ENCODE measurements at places on chromosomes 12 and 14.

DNA sequence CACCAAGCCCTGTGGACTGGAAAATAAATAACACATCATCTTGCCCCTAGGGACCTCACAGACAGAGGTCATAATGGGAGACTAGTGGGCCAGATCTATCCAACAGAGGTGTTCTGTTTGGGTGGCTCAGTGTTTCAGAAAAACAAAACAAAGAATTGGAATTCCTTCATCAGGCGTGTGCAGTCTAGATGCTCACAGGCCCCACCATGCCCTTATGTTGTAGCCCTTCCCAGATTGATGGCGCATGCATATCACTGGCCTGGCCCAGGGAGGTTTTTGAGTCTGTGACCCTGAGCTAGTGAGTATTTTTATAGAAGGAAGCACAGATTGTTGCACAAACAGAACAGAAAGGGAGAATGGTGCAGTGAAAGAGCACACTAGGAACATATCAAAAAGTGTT, 859.6 kb downstream of the BCL11B start:
- no peak for DNase-seq

GRCh38 chr12:62586850-62587249, 120.2 kb downstream of the MON2 start:
- DNase-seq: no peak

DNA sequence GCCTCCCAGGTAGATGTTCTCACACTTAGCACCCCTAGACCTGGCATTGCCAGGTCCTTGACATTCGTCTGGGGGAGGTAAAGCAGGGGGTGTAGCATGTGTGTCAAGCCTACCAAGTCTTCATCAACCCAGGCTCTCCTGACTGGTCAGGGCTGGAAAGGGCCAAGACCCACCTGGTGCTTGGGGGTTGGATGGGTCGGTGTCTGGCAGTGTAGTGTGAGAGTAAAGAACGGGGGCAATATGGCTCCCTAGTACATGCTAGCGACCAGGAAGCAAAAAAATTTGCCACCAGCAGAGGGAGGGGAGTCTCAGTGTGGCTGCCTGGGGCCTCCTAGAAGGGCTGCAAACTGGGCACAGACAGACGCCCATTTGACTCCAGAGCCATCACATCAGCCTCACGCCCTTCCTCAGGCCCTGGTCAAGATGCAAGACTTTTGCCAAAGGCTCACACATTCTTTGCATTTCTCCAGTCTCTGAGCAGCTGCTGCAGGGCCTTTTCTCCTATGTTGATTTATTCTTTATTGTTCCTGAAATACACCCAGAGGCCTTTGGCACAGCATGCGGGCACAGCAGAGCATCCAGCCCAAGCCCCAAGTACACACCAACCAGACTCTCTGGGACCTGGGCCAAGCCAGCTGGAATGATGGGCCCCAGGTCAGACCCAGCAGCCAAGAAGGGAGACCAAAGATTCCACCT, 38.3 kb upstream of the PNMA1 start:
- no peak for DNase-seq

DNA sequence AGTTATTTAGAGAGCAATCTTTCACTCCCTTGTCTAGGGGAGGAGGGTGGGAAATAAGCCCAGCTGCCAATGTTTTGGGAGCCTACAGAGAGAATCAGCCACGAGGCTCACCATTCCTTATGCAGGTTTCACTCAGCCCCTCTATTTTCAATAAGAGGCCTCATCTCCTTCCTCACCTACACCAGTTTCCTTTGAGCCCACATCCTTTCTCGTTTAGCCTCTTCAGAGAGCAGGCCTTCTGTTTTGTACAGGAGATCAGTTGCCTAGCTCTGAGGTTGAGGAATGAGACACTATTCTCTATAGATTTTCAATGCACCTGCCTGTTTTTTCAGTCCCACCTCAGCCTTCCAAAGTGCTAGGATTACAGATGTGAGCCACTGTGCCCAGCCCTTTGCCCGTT, 17.9 kb downstream of the SNAPC1 start:
- no peak for DNase-seq

GRCh38 chr14:72793156-72793939, 100.6 kb downstream of the DPF3 start:
- peak; percentile 79 for DNase-seq

- DNase-seq: peak; percentile 74
These were observed 20.5 kb upstream of the FAM181A start for GRCh38 chr14:93906341-93907329.

DNA sequence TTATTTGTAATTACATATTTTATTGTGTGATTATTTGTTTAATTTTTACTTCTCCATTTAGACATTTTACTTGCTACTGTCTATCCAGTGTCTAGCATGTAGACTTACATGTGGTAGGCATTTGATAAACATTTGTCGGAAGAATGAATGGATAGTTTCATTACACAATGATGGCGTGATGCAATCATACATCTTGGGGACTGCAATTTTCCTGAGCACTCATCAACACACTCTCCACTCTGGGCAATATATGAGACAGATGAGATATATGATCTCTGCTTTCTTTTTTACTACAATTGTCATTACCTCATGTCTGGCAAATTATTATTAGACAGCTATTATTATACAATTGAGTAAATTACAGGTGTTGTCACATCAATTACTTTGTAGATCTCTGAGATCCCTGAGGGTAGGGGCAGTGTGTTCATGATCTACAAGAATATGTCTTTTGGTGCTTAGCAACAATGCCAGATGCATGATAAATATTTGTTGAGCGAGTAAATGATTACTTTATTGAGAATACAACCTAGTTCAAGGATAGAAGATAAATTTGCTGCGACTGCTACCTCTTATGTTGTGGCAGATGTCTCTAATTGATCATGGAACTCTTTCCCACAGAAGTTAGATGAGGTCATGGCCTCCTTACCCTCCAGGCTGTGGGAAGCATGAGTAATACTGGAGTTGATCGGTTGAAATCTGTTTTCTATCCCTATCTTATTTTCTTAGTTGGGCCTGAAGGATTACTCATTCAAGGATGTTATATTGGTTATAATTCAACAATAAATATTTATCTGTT, 416.0 kb downstream of the LRIG3 start:
- DNase-seq: no peak

DNA sequence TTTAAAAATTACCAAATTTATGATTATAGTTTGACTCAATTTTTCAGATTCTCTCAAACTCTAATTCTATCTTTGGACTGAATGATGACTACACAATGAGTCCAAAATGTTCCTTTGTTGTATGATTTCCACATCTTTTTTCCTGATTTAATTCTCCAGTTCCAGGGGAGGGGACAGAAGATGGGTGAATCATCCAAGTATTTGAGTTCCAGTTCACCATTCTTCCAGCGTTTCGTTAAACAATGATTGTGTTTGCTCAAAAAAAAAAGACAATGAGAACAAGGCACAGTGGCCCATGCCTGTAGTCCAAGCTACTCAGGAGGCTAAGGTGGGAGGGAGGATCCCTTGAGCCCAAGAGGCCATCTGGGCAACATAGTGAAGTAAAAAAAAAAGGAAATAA, 23.8 kb downstream of the BAZ1A start:
- DNase-seq: no peak

- no peak for DNase-seq
These were observed 4.6 kb downstream of the AHNAK2 start for GRCh38 chr14:104973385-104974145.

DNA sequence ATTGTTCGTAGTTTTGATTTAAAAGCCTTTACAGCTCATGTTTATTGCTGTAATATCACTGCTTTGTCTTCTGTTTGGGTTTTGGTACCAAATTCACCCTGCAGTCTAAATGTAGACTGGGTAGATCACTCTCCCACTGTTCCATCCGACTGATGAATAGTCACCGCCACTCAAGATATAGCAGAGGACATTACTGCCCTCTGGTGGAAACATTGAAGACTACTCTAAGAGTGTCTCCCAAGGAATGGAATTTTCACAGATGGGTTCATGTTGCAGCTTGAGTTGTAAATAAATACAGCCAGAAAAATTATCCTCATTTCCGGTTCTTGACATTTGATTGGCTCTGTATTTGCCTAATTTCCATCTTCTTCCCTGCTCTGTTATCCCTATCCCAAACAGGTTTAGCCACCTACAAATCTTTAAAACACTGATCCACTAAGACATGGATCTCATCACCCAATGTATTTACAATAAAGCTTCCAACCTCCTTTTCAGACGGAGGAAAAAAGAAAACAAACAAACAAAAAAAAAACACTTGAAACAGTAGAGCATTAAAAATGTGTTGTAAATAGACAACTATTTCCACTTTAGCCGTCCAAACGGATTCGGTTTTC, 198.3 kb upstream of the CPNE8 start:
- DNase-seq: peak; percentile 49

GRCh38 chr14:79584679-79585078, 626.6 kb downstream of the DIO2 start:
- peak; percentile 56 for DNase-seq

DNA sequence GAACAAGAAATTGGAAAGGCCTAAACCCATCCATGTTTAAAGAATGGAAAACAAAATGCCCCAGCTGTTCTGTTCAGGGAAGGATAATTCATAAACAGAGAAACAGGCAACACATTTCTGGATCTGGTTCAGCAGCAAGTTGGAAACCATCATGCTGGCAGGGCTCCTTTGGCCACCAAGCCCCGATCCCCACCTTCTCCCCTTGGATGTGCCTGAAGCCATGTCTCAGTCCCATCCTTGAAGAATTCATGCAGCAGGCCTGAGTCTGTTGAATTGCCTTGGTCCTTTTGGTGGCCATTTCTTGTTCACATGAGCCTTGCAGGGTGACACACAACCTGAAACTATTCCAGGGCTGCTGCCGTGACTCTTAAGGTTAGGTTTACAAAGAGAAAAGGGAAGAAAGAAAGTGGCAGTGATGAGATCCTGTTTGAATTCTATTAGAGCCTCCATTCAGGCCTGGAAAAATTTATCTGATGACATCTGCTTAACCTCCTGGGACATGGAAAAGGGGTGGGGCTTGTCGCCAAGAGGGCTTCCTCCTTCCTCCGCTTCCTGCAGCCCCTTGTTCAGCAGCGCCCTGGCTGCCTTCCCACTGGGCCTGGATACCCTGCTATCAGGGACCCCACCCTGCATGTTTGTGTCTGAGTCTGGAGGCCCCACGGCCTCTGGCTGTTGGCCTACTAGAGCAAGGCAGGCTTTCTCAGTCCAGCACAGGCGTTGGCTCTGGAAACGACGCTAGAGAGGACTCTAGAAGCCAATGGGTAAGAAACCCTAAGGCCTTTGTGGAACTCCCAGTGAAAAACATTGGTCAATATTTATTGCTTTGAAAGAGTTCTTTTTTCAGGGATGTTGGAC, 341.9 kb downstream of the C12orf75 start:
- DNase-seq: no peak

GRCh38 chr14:92635031-92635430, 113.4 kb downstream of the LGMN start:
- DNase-seq: no peak

GRCh38 chr12:74689071-74689655, 151.5 kb downstream of the ATXN7L3B start:
- peak; percentile 55 for DNase-seq

DNA sequence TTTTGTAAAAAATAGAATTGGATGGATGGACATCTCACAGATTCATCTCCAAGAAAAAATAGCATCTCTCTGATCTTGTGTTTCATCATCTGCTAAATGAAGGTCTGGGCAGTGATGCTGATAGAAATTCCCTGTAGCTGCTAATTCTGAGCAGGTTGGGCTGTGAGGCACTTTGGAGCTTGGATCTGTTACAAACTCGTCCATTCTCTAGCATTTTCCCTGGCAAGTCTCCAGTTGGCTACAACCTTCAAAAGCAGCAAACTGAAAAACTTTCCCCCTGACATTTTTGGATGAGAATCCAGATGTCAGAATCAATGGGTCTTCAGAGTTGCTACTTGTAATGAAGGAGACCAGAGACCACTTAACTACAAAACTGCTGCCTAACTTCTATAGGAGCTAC, 72.7 kb downstream of the TPH2 start:
- no peak for DNase-seq

DNA sequence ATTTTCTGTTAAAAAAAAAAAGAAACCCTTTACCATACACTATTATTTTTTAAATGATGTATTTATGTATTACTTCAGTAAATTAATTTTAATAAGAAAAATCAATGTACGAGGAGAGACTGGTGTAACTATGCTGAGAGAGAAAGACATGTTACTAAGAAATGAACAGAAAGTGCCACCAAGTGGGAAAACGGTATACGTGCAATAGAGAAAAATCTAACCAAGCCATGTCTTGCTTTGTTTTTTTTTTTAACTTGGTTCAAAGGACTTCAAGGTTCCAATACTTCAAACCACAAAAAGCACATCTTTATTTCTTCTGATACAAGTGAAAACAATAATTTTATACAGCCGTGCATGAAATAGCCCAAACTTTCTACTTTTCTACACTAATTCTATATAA, 22.9 kb downstream of the NDUFA12 start:
- peak; percentile 56 for DNase-seq

DNA sequence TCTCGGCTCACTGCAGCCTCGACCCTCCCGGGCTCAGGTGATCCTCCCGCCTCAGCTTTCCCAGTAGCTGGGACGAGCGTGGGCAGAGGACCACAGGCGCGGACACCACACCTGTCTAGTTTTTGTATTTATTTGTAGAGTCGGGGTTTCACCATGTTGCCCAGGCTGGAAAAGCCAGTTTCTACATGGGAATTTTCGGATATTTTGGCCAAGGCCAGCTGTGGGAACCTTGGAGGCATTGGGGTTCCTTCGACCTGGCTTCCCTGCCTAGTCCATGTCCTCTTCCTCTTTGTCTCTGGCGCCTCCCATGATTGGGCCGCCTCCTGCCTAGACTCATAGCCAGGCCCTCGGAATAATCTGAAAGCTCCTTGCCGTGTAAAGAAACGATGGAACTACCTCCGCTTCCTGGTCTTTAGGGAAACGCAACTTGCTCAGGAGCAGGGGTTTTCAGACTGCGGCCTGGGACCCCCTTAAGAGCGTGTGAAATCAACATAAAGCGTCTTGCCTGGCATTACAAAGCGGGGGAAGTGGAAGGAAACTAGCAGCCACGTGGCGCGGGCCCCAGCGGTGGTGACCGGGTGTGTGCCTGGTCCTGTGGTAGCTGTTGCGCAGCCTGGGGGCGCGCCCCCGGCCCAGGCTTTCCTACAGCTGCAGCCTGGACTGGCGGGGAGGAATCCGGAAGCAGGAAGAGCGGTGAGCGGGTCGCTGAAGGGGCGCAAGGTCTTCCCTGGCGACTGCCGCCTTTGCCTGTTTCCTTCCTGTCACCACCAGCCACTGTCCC, 1.4 kb upstream of the HSP90AA1 start:
- peak; percentile 39 for DNase-seq

GRCh38 chr12:98612696-98613334, 19.3 kb downstream of the SLC25A3 start:
- no peak for DNase-seq

- DNase-seq: no peak
These were observed 594 bp upstream of the EXOC3L4 start for GRCh38 chr14:103093856-103094405.

- DNase-seq: no peak
These were observed 187.5 kb upstream of the EEA1 start for GRCh38 chr12:93116632-93117031.

- DNase-seq: peak; percentile 90
These were observed at the start of gene CD63 for GRCh38 chr12:55728939-55729818. Gene CD63, minus strand, starts transcription at chr12:55729009. Its CDS starts 668 bp downstream, at chr12:55728341.

GRCh38 chr12:68622250-68622649, 11.6 kb downstream of the RAP1B start:
- DNase-seq: no peak

GRCh38 chr12:128531170-128531569, 264.2 kb downstream of the TMEM132C start:
- DNase-seq: no peak

- peak; percentile 27 for DNase-seq
These were observed 241.2 kb downstream of the RBM19 start for GRCh38 chr12:113724794-113725556.

GRCh38 chr14:92914087-92914656, 8.8 kb upstream of the CHGA start:
- no peak for DNase-seq
